ENCODE measurements at places on chromosomes 7 and 10.

- DNase-seq: no peak
These were observed 37.7 kb upstream of the ZNF438 start for GRCh38 chr10:31069411-31069810.

GRCh38 chr10:35911233-35911632 lies 269.1 kb upstream of the FZD8 start:
- no peak for DNase-seq

DNA sequence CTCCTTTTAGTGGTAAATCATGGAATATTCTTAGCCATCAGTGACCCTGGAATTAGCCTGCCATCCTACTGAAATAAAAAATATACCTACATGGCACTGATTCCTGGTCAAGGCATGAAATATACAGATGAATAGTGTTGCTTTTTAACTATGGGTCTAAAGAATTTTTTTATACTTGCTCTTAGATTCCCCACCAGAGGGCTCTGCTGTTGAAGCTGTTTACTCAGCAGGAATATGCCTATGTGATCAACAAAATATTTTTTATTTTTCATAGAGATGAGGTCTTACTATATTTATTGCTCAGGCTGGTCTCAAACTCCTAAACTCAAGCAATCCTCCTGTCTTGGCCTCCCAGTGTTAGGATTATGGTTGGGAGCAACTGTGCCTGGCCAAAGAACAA lies 13.5 kb downstream of the ZC3HC1 start:
- DNase-seq: no peak

DNA sequence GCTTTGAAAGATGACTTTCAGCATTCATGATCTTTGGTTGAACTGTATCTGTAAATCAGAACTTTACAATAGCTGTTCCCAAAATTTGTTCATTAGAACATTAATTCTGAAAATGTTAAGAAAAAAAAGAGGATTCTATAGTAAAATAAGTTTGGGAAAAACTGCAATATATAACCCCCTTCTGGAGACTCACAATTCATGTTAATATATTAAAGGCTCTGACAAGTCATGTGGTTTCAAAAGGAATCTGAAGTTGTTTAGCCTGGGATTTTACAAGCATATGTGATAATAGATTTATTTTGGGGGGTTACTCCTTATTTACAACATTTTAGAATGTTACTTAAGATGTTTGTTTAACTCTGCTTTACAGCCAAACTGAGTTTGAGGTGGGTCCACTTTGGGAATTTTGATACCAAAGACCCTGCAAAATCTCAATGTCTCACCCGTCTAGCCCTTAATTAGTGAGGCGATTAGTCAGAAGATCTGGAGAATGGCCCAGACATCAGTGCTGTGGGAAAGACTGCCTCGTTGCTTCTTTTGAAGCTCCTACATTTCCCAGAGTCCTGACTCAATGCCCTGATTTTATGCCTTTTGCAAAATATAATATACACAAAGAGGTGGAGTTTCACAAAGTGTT lies 40.0 kb downstream of the CDK1 start:
- DNase-seq: no peak

GRCh38 chr10:72174297-72174662 lies 41.5 kb upstream of the ANAPC16 start:
- no peak for DNase-seq
